ENCODE measurements at places on chromosomes 1 and 21.

- DNase-seq = peak; percentile 47
Measured at GRCh38 chr1:34162852-34163766, 1.9 kb downstream of the CSMD2 start.

DNA sequence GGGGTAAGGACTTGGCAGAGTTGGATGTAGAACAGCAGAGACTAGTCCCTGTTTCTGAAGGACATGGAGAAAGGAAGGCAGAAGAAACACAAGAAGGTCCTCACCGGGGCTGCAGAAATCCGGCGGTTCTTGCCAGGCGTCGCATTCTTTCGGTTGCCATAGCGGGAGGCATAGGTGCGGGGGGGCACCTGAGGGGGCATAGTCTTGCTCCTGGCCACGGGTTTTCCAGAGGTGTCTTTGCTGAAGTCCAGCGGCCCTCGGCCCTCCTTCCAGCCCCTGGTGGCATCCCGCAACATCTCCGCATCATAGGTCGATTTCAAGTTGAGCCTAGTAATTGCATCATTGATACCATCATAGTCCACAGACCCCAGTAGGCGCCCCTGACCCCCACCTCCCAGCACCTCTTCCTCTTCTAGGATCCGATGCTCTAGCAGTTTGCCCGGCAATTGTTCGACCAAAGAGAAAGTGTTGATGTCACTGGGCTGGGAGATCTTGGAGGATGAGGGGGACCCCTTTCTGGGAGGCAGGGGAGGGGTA, 25.8 kb downstream of the PIK3C2B start:
- DNase-seq = no peak

DNA sequence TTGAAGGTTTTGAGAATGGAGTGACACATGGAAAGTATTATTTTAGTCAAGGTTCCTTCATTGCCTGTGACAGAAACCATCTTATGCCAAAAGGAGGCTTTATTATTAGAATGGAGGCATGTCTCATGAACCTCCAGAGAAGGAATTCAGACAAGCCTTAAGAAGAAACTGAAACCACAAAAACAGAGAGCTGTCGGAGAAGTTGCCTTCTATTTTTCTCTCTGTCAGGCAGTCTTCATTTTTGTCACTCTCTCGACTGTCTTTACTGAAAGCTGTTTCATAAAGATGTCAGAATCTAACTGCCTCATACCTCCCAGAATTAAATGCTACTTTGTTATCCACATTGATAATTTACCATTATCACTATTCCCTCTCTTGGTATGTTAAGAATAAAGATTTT, 434.7 kb upstream of the ADGRL4 start:
- DNase-seq = no peak

DNA sequence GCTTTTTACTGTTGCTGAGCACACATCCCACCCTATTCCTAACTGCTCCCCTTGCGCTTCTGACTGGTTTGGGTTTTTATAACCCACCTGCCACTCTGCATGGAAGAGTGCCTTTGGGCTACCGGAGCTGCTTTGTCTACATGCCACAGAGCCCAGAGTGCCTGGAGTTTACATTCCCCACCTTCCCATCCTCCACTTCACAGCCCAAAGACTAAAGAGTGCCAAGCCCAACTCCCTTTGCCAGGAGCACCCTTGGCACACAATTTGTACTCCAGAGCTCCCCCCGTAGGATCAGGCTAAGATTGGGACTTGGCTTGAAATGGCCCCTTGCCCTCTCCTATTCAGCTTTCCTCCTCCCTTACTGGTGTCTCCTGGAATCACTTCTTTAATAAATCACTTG, 63.3 kb downstream of the LHX9 start:
- DNase-seq = no peak

DNA sequence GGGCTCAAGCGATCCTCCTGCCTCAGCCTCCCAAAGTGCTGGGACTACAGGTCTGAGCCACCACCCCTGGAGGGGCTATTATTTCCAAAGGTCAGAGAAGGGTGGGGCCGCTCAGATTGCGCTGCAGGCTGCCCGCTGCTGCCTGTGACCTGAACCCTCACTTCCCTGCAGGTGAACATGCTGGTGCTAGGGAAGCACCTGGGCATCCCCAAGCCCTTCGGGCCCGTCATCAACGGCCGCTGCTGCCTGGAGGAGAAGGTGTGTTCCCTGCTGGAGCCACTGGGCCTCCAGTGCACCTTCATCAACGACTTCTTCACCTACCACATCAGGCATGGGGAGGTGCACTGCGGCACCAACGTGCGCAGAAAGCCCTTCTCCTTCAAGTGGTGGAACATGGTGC, 8.6 kb upstream of the PADI6 start:
- DNase-seq = no peak

DNA sequence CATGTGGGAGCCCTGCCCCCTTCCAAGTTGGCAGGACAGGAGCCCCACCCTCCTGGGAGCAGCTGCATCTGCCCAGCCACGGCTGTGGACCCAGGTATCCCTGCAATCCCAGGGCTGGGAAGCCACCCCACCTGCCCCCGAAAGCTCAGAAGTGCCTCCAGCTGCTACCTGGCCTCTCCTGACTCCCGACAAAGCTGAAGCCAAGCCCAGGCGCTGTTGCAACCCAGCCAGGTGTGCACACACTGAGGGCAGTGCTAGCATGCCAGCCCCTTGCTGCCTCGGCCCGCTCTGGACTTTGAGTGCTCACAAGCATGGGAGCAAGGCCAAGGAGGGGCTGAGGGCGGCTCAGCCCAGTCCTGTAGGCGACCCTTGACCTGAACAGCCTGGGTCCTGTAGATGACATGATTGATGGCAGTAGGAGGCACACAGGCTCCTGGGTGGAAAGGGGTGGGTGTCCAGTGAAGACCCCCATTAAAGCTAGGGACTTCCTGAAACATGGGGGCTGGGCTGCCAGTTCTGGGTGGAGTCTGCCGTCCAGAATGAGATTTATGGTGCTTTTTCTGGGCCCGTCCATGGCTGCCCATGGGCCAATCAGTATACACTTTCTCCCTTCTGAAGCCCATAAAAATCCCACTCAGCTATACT, 2.8 kb upstream of the SSU72 start:
- no peak for DNase-seq

DNA sequence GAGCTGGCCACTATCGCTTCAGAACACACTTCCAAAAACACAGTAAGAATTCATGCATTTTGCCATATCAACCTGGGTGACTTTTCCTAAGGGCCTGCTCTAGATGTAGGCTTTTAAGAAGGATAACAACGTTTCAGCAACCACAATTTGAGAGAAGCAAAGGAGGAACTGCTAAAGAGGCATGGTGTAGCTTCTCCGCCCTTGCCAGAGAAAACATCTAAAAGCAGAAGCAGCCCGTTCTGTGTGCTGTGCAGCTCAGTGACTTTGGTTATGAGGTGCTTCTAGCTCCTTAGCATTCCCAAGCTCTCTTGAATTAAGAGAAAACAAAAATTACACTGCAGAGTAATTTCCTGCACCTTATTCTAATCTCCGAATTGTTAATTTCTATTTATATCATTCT, 2.7 kb downstream of the PER3 start:
- no peak for DNase-seq

- DNase-seq = no peak
Measured at GRCh38 chr1:172585861-172586260, 52.9 kb downstream of the SUCO start.

- no peak for DNase-seq
Measured at GRCh38 chr1:115429884-115430283, 91.8 kb upstream of the NGF start.

DNA sequence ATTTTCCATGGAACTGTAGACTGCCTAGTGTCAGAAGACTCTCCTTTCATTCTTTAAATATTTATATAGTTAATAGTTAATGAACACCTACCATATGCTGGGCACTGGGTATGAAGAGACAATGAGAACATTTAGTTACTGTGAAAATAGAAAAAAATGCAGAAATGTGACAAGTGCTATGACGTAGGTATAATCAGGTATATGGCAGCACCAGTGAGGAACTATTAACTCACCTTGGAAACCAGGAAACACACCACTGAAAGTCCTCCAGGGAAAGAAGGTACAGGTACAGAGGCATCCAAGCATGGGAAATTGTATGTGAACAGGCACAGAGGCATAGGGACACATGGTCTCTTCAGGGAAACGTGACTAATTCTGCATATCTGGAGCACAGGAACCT, 42.3 kb downstream of the DPT start:
- DNase-seq = no peak

DNA sequence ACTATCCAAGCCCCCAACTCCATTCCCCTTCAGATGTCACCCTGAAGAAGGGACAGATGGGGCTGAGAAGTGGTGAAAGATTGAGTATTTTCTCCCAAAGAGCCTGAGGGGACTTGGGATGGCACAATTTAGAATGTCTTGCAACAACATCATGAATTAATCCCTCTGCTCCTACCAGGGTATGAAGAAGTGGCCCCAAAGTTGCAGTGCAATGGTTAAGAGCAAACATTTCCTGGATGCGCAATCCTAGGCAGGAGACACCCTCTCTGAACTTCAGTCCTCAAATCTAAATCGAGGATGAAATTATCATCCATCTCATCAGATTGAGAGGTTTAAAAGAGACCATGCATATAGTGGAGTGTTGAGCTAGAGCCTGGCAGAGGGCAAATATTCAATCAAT, 28.6 kb upstream of the CITED4 start:
- no peak for DNase-seq

All from HFF-Myc (cell line).